ENCODE measurements at places on chromosomes 13 and 19. TPM values are rescaled to one million over a fixed set of nuclear protein-coding genes. Genes with fewer than 3 reads are reported as not detected.

The ADAMTS10 gene
- 31.2 TPM for polyA plus RNA-seq

The ZNF626 gene
- polyA plus RNA-seq = 18.6 TPM

The KRTDAP gene
- polyA plus RNA-seq = 6.6 TPM

The SIAH3 gene
- polyA plus RNA-seq = 0.15 TPM

The ZNF69 gene
- polyA plus RNA-seq = 3.4 TPM

DNA sequence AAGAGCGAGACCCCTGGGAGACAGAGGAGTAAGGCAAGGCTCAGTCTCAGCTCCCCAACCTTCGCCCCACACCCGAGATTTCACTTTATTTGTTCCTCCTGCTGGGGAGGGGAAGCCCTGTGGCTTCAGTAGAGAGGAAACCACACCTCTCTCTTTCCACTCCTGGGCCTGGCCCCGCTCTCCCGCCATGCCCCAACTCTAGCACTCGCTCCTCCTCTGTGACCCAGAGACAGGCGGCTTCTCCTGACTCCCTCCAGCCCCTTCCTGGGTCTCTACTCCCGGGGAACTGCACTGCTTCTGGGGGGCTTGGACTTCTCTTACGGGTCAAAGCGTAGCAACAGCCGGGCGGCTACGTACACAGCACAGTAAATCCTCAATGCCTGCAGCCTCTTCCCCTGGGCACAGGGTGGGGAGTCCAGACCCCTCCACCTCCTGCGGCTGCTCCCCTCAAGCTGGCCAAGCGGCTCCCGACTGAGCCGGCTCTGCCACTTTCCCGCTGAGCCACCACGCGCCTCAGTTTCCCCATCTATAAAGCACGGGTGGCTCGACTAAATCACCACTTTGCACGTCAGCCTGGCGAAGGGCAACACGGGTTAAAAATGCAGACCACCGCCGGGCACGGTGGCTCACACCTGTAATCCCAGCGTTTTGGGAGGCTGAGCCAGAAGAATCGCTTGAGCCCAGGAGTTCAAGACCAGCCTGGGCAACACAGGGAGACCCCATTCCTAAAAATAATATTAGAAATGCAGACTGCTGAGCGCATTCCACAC, 1.4 kb downstream of the RNF126 start:
- DNase-seq = no peak

GRCh38 chr13:52345631-52346251, 60.2 kb downstream of the THSD1 start:
- no peak for DNase-seq

DNA sequence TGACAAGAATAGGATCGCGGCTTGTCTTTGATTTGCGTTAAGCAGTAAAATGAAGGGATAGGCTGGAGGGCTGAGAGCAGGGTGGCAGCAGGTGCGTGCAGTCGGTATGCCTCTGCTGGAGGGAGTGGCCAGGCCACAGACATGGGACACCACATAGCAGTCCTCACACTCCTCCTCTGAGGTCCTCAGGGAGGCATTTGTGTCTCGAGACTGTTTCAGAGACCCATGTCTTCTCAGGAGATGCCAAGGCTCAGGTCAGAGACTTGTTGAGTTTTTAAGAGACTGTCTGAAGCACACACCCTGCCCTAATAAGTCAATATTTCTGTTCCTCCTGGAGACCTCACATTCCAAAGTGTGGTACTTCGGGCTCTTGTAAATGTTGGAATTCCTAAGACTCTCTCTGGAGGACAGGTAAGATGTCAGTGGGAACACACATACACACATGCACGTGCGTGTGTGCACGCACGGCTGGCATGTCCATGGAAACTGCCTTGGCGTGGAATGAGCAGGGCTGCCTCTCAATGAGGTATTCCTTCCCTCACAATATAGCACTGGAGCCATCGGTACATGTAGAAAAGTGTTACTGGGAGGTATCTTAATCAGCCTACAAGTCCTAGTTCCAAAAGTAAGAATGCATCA, 46.4 kb downstream of the COL4A2 start:
- DNase-seq = no peak

DNA sequence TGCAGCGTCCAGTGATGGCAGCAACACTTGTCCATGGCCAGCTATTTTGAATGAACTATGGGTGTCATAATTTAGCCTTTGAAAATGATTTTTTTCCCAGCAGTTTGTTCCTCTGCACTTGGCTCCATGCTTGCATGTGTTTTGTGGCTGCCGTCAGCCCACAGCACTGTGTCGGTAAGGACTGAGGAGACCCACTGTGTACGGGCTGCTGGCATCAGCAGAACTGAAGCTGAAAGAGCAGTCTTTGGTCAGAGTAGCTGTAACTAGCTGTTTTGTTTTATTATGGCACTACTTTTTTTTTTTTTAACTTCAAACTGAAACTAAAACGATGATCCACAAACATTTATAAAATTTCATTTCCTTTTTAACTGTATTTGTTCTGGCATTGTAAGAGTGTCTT, 50.3 kb upstream of the TEX29 start:
- DNase-seq = no peak

DNA sequence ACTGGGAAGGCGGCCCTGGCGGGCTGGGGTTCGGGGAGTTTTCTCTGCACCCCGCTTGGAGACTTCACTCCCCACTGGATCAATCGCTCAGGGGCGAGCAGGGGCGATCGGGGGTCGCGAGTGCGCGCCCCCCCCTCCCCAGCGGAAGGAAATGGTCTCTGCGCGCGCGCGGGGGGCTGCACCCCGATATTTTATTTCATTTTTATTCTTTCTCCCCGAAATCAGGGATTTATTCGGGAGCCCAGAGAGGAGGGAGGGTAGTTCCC, 421 bp downstream of the ARID3A start:
- DNase-seq = no peak

- DNase-seq = no peak
Measured at GRCh38 chr13:40026174-40026585, 370.7 kb downstream of the COG6 start.

DNA sequence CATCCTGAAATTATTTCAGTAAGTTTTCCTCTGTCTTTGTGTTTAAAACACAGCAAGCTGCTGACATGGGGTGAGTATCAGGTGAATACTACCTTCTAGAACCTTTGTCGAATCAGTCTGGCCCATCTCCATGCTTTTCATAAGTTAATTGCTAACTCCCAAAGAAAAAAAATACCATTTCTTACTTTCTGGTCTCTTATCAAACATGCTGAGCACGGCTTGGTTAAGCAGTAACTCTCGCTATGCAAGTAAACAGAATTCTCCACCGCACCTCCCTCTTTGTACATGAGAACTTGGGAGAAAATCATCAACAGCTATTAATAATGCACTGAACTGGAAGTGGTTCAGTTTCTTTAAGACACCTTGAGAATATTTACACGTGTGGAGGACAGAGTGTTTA, 88.6 kb downstream of the FGF9 start:
- no peak for DNase-seq

DNA sequence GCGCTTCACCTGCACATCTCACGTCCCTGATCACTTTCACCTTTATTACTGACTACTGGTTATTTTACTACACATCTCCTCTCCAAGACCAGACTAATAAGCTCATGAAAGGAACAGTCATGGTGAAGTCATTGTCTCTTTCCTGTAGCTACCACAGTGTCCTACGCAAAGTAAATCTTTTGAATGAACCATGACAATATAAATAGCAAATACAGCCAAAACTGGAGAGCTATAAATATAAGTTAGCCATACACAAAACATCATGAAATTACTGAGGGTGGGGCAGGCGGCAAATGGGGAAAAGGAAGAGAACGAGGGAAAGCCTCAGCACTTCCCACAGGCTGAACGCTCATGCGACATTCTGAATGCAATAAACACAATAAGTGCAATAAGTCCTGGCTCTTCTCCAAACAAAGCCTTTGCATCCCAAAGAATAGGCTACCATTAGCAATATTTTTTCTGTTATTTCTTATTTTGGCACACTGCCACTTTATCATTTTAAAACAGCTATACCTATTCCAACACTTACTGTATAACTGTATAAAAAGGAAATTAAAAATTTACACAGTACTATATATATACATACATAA, 62.5 kb downstream of the TUBGCP3 start:
- no peak for DNase-seq

DNA sequence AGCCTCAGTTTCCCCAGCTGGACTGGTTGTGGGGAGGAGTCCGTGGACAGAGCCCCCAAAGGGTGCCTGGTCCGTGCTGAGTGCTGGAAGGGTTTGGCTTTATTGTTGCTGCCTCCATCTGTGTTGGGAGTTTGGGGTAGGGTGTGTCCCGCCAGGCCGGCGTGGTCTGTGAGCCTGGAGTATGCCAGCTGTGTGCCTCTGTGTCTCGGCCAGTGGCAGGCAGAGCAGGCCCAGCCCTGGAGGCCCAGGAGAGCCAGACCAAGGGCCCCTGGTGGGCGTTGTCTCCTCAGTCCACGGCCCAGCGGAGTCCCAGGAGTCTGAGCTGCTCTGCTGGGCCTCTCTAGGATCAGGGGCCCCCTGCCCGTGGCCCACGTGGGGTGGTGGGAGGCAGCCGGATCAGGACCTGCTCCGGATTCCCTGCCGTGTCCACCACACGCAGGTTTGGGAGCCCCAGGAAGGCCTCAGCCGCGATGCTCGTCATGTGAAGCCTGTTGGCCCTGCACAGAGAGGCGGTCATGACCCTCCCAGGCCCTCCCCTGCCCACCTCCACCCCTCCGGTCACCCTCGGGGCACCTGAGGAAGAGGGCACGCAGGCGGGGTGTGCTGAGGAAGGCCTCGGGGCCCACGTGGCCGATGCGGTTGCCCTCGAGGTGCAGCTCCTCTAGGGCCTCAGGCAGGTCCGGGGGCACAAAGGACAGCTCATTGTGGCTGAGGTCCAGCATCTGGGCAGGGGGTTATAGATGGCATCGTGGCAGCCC, 6.6 kb downstream of the PODNL1 start:
- no peak for DNase-seq

DNA sequence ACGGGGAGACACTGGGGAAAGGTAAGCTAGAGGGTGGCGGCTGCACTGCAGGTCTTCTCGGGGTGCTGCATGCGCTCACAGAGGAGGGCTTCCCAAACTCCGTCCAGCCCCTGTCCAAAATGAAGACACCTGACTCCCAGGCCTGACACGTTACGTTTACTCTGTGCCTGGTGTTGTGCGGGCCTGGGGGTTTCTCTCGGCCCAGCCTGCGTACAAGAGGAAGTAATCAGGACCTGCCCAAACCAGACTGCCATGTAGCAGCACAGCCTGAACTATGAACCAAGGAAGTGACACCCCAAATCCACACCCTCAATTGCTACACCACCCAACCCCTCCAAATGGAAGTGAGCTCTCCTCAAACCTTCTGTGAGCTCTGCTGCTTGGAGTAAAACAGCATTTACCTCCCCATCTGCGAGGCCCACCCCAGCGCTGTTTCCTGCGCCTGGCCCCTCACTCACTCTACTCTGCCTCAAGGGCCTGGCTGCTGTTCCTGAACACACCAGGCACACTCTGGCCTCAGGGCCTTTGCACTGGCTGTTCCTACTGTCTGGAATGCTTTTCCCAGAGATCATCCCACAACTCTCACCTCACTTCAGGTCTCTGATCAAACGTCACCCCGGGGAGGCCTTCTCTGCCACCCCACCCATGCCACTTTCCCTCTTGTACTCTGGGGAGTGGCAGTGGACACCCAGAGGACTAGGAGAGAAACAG, 3.0 kb downstream of the HSPBP1 start:
- no peak for DNase-seq

- DNase-seq = no peak
Measured at GRCh38 chr19:31533114-31533513, 183.9 kb upstream of the TSHZ3 start.

GRCh38 chr19:11238781-11239376, 540 bp upstream of the ANGPTL8 start:
- DNase-seq = no peak

DNA sequence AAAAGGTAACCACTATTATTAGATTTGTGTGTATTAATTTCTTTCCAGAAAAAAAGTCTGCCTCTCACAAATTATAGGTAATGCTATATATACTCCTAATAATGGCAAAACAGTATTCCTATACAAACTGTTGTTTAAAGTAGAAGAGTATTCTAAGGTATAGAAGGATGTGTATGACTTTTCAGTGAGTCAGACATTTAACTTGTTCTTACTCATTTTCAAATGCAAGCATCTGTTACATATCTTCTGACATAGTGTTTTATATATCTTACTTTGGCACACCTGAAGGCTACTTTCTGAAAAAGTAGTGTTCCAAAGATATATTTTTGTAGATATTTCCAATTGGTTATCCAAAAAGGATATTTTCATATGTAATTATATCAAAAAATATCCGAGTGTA, 3.5 kb upstream of the SLITRK5 start:
- DNase-seq = no peak

GRCh38 chr19:10102787-10103236, 334 bp upstream of the ANGPTL6 start:
- DNase-seq = no peak

DNA sequence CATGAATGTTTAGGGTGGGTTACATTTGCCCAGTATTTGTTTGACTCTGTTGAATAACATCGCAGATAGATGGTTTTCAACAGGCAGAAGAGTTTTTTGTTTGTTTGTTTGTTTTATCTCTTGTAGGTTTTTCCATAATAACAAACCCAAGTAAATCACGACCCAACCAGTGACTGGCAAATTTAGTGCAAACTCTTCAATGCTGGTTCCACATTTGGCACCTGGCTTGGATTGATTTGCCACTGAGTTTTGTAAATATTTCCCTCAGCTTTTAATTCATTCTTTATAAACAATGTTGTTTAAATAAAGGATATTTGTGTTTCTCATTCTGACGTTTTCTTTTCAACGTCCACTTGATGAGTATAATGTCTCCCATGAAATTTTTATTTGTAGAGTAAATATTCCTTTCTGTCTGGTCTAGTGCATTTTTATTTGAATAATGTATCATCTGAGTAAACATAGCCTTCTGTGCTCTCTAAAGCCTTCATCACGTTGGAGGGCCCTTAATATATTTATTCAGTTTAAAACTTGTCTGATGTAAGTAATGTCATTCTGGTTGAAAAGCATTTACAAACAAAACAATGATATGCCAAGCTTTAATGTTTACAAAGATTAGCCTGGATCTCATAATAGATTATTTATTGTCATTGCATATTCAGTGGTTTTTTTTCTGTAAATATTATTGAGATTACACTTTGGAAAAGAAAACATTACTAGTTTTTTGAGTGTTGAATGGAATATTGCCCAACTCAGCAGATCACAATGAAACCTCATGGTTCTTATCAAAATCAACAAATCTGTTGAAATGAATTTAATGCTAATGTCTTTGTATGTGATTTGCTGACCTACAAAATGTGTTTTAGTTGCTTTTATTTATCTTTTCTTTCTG, 90.4 kb upstream of the PEG3 start:
- DNase-seq = no peak

DNA sequence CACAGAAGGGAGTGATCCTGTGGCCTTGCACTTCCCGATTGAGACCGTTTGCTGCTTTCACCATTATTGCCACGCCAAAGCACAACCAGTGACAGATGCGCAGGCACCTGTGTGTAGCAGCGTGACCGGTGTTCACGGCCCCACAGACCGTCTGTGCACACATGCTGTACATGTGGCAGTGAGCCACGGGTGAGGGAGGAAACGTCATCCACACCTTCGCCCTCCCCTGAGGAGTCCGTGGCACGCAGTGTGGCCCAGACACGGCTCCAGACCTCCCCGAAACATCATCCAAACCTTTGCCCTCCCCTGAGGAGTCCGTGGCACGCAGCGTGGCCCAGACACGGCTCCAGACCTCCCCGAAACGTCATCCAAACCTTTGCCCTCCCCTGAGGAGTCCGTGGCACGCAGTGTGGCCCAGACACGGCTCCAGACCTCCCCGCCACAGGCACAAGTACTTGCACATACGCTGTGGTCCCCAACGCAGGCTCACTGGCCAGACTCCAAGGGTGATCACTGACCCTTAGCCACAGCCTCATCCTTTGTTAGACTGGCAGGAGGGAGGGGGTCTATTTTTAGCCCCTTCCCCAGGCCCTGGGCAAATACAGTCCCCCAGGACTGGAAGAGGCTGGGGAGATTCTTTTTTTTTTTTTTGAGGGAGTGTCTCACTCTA, 7.9 kb upstream of the SHC2 start:
- no peak for DNase-seq

GRCh38 chr19:33408538-33409434, 35.3 kb downstream of the CEBPG start:
- no peak for DNase-seq

All from hindlimb muscle (tissue), 1 donor.